ENCODE measurements at places on chromosomes 1 and 21.

DNA sequence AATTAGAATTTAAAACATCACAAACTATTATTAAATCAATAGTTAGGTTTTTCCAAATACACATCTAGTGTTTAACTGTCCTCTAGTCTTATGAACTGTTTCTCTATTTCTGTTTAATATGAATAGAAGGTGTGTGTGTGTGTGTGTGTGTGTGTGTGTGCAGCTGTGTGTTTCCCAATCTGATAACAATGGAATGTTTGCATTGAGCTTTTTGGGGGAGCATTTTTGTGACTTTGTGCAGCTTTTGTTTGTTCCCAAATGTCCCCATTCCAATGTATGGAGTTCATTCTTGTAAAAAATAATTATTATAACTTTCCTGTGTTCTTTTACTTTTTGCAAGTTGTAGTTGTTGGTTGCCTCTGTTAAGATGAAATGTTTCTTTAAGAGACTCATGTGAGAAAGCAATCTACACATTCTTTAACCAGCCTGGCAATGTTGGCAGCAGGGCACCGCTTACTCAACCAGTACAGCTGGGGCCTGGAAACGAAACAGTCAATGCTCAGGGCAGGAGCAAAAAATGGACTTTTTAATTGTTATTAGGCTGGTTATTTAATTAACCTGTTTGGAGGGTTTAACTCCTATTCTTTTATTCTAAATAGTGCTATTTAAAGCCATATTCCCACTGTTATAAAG, 354.3 kb downstream of the SRGAP2C start:
- no peak for DNase-seq

DNA sequence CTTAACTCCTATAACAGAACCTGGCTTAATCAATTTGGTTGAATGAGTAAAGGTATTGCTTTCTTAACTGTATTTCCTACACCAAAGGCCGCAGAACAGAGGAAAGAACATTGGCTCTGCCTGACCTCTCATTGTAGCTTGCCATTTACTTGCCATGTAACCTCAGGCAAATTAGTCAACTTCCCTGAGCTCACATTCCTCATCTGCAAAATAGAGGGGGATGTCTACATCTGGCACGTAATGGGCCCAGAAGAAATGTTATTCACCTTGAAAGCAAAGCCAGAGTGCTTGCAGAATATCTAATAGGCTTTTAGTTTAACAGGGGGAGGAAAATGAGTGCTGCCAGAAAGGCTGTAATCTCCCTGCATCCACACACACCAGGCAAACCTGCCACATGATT, 44.3 kb downstream of the LAMC2 start:
- no peak for DNase-seq

GRCh38 chr1:199132006-199132405, 493.2 kb downstream of the PTPRC start:
- no peak for DNase-seq

DNA sequence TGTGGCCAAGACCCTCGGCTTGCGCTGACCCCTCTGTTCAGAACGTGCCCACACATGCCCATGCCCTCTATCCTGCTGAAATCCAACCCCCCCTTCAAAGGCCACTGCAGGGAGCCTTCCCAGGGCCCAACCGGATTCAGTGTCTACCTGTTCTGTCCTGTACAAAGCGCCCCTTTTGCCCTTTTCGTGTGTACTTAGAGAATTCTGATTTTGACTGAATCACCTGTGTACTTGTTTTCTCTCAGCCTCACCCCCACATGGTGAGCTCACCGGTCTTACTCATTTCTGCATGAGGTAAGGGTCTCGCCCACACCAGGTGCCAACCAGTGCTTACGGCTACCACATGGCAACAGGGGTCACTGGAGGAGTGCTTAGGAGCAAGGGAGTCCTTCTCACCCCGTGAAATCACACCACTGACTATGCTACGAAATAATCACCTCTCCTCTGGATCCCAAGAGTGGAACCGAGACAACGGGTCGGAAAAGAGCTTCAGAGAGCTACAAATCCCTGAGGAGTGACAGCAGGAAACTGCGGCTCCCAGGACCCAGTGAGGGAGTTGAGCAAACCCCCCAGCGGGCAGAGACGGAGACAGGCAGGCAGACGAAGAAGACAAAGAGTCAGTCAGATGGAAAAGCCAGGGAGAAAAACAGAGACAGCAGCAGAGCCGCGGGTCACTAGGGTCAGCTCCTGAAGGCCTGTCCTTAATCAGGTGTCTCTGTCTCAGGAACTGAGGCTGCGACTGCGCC, 2.1 kb upstream of the S100A2 start:
- DNase-seq: no peak

- DNase-seq: no peak
Observed at GRCh38 chr21:35850542-35851103, 209.7 kb downstream of the SETD4 start.

DNA sequence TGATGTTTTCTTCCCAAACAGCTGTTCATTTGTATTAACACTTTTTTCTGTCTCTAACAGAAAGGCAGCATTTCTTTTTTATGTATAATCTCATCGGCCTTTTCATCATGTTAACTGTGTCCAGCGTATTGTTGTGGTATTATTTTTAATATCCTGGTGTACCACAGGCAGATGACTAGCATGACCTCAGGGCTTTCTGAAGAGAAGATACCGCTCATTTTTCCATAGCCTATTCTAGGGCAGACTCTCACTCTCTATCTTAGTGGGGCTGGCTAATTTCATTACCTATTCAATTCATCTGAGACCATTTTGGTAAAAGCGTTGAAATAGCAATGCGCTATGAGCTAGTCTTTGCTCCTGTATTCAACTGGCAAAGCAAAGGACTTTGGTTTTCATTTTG, 209.9 kb downstream of the SDCCAG8 start:
- DNase-seq: no peak

- DNase-seq: no peak
Observed at GRCh38 chr1:214581785-214582184, 21.2 kb upstream of the CENPF start.

DNA sequence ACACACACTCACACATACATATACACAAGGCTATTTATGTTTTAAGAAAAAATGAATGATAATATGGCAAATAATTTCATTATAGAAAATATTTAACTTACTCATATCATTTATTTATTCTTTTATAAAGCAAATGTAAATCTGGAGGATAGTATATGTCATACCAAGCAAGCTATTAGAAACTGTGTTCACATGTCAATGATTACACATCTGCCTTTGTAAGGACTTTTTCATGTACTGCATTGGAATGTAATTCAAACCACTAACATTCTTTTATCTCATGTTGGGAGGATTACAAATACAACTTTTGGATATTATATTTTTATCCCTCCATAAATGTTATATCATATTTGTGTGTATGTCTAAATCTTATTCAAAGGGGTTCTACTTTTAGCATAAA, 1887.4 kb downstream of the NCAM2 start:
- no peak for DNase-seq

DNA sequence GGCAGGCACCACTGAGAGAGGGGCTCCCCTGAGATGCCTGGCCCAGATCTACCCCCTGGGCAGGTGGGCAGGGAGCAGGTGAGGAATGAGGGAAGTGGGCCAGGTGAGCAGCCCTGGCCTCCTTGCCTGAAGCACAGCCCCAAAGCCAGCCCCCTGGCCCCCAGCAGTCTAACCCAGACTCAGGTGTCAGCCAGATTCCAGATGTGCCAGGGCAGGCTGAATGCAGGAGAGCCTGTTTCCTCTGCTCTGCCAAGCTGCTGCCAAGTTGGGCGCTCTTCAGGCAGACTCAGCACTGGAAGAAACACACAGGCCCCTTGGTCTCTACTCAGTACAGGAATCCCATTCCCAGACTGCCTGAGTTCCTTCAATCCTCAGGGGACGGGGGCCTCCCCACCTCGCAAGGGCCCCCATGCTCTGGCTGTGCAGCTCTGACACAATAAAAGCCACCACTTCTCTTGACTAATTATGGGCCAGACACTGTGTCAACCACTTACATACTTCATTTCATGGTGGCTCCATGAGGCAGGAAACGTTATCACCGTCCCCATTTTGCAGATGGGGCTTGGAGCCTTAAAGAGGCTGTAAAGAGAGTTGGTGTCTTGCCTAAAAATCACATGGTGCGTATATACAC, 20.4 kb downstream of the ARHGEF19 start:
- DNase-seq: no peak

DNA sequence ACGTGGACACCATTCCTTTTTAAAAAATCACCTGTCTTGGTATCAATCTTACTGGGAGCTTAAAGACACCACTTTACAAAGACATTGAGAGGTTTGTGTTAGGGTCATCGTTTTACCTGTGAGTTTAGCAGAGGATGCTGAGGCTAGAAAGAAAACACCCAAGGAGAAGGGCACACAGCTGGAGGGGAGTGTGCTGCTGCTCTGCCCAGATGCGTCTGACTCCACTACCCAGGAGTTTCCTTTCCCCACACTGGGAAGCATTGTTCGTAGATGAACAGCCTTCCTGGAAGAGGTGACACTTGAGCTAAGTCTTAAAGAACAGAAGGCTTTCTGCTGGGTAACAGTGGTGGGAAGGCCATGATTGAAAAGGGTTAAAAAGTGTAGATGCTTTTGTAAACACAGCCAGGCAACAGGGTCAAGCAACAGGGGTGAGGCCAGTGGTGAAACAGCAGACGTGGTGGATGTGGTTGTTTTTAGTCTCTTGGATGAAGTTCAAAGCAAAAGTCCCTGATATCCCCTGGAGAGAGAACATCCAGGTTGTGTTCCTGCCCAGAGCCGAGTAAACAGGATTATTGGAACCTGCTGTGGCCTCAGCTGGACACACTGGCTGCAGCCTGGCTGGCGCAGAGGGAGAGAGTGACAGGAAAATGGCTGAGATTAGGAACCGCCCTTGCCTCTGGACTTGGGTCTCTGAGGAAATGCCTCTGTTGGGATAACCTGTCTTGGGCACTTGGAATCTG, 198.6 kb upstream of the JUN start:
- no peak for DNase-seq

GRCh38 chr1:5947071-5947821, 45.0 kb downstream of the NPHP4 start:
- DNase-seq: no peak

DNA sequence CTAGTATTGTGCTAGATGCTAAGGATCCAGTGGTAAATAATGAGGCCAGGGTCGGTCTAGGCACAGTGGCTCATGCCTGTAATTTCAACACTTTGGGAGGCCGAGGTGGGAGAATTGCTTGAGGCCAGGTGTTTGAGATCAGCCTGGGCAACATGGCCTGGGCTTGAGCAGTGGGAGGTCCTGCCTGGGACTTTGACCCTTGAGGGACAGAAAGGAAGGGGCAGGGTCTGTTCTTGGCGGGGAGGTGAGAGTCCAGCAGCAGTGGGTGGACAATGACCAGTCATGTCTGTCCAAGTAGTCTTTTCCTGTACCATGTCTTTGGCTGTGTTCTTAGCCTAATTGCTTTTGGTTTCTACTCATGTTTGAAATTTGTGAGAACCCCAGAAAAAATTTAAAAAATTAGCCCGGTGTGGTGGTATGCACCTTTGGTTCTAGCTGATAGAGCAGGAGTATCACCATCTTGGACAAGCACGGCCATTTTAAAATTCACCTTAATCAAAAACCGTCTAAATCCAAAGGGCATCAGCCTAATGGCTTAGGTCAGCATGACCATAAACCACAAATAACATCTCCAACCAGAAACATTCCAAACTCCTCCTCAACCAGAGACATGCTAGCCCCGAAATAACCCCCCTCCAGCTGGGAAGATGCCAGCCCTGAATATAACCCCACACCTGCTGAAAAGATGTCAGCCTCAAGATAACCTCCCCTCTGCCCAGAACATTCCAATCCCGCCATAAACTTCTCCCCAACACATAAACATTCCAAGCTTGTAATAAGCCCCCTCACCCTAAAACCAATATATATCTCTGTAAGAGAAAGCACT, 6.8 kb upstream of the AK2 start:
- no peak for DNase-seq

GRCh38 chr1:117036018-117036461, 24.1 kb upstream of the TTF2 start:
- no peak for DNase-seq

- DNase-seq: no peak
Observed at GRCh38 chr1:227891955-227892488, 55.7 kb downstream of the WNT9A start.

DNA sequence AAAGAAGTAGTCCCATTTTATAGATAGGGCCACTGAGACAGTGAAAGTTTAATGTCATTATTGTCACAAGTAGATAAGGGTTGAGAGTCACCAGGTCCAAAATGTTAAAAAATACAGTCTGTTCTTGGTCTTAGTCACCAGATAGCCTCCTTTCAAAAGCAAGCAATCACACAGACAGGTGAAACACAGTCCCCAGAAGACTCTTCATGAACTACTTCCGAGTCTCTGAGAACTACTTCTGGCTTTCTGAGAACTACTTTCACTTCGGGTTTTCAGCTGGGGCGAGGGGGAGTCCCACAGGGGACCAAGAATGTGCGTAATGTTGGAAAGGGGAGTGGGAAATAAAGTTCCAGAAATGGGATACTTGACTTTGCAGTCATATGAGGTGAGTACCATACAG, 143.2 kb downstream of the HHIPL2 start:
- no peak for DNase-seq

DNA sequence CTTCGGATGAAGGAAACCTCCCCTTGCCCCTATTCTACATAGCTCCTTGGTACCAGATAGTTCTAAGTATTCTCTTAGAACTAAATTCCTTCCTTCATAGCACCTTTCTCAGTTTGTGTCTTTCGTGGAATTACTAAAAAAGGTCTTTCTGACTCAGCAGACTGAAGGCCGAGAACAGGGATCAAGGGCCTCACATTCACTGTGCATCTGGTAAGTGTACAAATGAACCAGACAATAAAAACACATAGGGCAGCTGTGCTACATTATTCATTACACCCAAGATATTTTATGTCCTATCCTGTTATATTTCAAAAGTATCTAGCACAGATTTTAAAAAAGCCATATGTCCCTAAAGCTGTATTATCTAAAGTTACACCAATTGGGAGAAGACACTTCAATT, 62.9 kb upstream of the HP1BP3 start:
- no peak for DNase-seq

DNA sequence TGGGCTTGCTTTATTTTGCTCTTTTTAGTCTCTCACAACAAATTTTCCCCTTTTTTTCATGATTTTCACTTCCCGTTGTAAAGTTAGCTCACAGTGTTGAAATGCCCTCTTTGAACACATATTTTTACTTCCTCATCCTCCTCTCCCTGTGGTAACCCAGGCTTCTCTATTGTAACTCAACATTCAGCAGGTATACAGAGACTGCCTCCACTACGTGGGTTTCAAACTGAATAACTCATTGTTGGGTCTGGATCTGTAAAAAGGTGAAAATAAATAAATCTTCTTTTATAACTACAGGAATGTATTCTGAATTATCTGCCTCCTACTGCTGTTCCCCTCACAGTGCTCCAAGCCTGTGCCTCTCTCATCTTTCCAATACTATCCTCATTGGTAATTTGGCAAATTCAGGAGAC, 166.4 kb downstream of the RUNX1 start:
- no peak for DNase-seq

GRCh38 chr1:183022202-183023145, 746 bp upstream of the LAMC1 start:
- DNase-seq: peak; percentile 85
